ENCODE measurements at places on chromosomes 7 and 10.

- no peak for DNase-seq
Measured at GRCh38 chr10:60347270-60347669, 42.4 kb downstream of the ANK3 start.

- no peak for DNase-seq
Measured at GRCh38 chr7:151558575-151558974, 38.9 kb upstream of the RHEB start.

GRCh38 chr7:27182285-27182841 is 2.7 kb downstream of the HOXA11 start:
- no peak for DNase-seq

GRCh38 chr10:60444494-60445064 is 54.9 kb upstream of the ANK3 start:
- DNase-seq: no peak

DNA sequence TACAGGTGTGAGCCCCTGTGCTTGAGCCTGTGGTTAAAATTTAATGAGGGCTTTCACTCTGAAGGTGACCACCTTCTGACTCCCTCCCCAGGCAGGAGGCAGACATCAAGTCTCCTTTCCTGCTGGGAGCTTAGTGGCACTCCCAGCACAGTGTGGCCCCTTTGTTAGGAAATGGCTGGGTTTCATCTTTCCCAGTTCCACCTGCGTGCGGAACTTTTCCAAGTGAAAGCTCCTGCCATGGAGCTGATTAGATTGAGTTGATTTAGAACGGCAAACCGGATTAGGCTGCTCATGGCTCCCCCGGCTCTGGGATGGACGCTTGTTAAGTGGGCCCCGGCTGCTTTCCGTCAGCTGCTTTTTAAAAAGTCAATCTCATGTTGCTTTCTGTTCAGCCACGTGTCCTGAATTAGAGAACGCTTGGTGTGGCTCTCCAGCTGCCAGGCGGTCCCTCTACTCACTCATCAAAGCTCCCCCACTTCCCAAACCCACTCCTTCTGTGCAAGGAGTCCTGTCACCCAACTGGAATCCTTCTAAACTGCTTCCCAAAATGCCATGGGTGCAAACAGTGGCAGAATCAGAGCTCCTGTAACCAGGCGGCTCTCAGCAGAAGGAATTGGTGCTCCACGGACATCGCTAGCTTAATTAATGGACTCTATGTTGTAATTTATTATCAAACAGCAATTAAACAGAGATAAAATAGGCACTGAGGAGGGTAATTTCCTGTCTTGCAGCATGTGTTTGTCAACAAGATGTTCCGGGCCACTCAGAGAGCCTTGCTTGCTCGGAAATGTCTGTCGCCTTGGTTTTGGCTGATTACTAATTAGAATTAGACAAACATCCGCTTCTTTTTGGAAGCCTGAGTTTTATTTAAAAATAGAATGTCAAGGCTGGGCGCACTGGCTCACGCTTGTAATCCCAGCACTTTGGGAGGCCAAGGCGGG is 551.2 kb downstream of the GALNT17 start:
- no peak for DNase-seq

DNA sequence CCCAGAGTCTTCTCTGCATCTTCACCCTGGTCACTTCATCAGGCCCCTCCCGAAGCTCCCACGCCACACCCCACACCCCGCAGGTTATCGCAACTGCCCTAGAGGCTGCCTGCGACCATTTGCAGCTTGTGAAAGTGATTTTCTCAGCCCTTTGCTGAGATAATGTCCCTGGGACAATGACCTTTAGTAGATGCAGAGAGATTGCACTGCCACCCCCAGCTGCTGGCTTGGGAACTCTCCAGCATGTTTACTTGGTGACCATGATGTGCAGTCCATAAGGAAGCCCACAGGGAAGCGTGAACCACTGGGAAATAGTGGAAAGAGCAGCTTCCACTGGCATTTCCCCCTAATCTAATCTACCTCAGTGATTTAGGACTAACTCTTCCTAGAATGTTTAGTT is 97.3 kb downstream of the WNT2 start:
- DNase-seq: no peak

GRCh38 chr7:125681508-125681907 is 751.9 kb upstream of the POT1 start:
- DNase-seq: no peak

GRCh38 chr7:1646391-1646790 is 23.7 kb upstream of the ELFN1 start:
- no peak for DNase-seq

DNA sequence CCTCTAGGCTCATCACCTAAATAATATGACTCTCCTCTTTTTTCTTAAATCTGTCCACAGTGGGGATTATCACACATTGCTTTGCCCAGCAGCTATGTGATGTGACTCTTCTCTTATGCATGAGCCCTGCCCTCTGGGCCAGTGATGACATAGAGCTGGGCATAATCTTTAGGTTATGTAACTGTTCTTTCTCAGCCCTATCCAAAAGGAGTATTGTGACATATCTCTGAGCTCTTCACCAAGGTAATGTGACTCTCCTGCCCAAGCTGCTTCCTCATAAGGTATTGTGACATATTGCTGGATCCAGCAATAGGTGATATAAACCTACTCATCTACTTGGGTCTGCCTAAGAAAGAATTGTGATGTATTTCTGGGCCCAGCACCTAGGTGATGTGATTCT is 37.7 kb upstream of the ZNF107 start:
- no peak for DNase-seq

DNA sequence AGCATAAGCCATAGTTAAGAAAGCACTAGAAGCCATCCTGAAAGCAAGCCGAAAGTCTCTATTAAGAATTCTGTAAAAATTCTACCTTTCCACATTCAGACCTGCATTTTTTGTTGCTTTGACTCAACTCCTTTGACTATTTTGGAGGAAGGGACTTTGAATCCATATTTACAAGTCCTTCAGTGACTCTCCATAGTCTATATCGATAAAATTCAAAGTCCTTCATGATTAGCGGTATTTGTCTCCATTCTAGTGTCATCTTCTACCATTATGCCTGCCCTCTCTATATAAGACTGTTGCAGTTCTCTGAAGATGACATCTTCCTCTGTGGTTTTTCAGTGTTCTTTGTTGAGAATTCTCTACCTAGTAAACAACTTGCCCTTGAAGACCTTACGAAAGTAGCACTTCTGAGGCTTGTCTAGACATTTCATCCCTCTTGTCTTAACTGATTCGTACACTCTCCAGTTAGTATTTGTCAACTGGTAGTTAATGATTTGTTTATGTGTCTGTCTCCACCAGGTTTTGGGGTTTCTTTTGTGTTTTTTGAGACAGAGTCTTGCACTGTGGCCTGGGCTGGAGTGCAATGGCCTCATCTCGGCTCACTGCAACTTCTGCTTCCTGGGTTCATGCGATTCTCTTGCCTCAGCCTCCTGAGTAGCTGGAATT is 1.7 kb downstream of the CCSER2 start:
- DNase-seq: peak; percentile 7

- DNase-seq: no peak
Measured at GRCh38 chr10:71717551-71717951, 2.0 kb downstream of the C10orf105 start.

GRCh38 chr10:6400821-6401465 is 179.1 kb downstream of the PRKCQ start:
- no peak for DNase-seq

DNA sequence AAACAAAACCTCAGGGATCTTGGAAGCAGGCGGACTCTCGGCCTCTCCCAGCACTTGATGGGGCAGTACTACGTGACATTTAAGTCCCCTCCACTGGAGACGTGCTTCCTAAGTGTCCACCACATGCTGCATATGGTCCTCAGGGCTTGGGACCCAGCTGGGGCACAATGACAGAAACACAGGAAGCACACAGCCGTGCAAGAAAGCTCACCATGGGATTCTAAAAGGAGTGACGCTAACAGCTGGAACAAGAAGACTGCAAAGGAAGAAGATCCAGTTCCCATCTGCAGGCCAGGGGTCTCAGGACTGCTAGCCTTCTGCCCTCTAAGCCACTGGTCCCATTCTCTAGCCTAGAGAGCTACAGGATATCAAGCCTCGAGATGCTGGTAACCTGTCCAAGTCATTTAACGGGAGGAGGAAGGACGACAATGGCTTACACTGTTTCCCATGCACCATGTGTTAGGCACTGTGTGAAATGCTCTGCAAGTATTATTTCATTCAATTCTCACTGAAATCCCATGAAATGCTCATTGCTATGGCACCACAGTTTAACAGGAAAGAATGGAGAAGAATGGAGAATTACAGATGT is 61.1 kb downstream of the KCNMA1 start:
- no peak for DNase-seq

DNA sequence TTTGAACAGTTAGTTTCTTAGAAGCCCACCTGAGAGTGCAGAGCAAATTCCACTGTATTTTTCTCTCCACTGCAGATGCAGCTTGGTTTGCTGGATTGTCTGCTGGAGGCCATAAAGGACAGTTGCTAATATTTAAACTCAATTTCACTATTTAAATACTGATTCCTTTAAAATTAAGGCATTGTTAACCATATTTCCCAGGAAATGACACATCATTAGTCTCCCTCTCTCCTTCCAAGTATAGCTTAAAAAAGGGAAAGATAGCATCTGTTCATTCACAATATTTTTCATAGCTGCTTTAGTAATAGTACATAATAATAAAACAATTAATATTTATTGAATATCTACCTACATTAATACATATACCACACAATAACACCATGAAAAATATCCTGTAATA is 252.9 kb downstream of the HGF start:
- DNase-seq: no peak

GRCh38 chr10:6171881-6172695 is 30.6 kb upstream of the PFKFB3 start:
- no peak for DNase-seq

GRCh38 chr7:151469281-151469680 is 29.3 kb upstream of the CRYGN start:
- DNase-seq: no peak

DNA sequence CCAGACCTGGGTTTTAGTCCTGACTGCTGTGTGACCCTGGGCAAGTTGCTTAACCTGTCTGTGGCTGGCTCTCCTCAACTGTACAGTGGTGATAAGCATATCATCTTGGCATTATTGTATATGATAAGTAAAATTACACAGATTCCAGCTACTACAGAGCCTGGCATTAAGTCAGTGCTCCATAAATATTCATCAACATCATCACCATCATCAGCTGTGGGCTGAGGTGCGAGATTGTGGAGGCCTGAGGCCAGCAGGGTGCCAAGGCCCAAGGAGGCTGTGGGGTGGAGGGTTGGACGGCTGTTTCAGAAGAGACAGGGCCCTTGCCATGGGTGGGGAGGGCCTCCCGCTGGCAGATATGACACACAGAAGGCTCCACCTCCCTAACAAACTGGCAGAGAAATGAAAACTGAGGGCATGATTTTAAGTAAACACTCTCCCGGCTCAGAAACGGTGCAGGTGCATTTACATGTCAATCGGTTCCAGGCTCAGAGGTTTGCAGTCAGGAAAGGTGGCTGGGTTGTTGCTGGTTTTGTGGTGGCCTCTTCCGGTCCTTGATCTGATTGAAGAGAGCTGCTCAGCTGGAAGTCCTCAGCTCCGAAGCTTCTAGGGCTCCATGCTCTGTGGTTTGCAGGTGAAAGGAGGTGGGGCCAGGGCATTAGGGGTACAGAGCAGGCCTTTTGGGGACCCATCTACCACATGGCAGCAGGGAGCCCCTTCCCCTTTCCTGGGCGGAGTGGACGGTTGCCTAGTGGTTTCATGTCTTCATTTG is 10.2 kb downstream of the CRYGN start:
- peak; percentile 41 for DNase-seq

- no peak for DNase-seq
Measured at GRCh38 chr7:70795948-70796347, 336.0 kb upstream of the GALNT17 start.

- DNase-seq: no peak
Measured at GRCh38 chr10:53846809-53847208, 954.2 kb downstream of the PCDH15 start.

DNA sequence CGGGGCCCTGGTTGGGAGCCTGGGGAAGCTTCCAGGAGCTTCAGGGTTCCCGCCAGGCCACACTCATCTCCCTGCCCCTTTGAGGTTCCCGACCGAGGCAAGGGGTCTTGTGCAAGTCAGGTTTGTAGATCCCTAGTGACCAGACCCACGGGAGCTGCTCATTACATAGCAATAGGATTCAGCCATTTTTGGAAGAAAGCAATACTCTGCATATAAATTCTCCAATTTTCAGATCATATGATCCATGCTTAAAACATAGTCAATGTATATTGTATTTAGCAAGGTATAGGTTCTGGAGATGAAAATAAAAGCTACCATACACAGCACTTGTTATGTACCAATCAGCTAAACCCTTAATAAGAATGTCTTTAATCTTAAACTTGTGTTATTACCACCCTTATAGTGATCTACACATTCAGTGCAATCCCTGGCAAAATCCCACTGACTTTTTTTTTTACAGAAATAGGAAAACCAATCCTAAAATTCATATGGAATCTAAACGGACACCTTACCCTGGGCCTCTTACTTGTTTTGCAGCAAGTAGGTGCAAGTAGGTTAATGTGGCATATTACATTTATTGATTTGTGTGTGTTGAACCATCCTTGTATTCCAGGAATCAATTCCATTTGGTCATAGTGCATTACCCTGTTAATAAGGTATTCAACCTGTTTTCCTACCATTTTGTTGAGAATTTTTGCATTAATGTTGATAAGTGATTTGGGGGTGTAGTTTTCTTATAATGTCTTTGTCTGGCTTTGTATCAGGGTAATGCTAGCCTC is 13.8 kb upstream of the FKBP9 start:
- DNase-seq: no peak

DNA sequence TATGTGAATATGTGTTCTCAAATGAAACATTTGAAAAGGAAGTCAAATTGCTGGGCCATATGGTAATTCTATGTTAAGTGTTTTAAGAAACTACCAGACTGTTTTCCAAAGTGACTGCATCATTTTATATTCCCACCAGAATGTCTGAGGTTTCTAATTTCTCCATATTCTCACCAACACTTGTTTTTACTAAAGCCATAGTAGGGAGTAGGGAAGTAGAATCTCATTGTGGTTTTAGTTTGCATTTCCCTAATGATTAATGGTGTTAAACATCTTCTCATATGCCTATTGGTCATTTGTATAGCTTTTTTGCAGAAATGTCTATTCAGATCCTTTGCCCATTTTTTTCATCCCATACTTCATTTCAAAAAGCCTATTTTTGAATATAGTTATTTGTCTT is 9.1 kb upstream of the SEMA4G start:
- no peak for DNase-seq

GRCh38 chr10:83991986-83992753 is 147.1 kb upstream of the GHITM start:
- DNase-seq: no peak

GRCh38 chr7:95324431-95324830 is at the start of gene PON1:
PON1 (minus strand) TSS chr7:95324532; CDS start chr7:95324475, 57 bp downstream.
- DNase-seq: no peak

DNA sequence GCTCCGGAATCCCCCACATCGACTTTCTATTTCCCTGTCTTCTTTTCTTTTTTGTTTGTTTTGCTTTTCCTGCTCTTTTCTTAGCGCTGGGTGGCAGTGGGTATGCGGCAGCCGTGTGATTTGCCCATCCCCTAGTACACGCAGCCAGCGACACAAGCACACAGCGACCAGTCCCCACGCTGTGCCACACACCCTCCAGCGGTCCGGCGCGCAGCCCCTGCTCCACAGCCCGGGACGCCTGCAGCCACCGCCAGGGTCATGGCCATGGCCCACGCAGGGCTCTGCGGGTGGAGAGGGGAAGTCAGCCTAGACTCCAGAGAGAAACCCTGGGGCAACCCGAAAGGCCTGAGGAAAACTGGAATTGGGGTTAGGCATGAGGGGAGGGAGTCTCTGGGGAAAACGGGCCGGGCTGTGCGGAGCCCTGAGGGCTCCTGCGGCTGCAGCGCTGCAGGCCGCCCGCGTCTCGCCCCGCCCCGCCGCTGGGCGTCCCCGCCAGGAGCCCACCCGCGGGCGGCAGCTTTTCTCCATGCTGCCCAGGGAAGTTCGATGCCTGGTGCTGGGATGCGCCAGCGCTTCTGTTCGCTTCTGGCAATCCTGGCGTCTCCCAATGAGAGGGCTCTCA is 2.5 kb downstream of the CHRM2 start:
- no peak for DNase-seq

Measured in effector memory CD4-positive, alpha-beta T cell (primary cell).